ENCODE measurements at places on chromosomes 13 and 19.

DNA sequence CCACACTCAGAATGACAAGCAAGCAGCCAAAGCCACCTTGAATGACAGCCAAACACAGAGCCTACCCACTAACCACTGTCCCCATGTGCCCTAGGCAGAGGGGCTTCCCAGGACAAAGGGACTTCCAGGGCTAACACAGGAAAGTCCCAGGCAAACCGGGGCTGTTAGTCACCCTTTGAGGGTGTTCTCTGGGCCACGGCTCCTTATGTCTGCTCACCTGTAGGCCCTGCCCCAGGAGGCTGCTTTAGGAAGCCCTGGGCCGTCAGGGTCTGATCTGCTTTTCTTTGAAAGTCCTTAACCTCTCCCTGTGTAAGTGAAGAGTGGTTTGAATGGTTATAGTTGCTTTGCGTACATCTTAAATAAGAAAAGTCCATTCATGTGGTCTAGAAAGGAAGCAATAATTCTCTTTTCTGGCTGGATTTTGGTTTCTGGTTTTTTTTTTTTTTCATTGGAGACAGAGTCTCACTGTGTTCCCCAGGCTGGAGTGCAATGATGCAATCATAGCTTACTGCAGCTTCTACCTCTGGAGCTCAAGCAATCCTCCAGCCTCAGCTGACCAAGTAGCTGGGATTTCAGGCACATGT is 161.4 kb downstream of the EFNB2 start:
- peak; percentile 78 for DNase-seq

DNA sequence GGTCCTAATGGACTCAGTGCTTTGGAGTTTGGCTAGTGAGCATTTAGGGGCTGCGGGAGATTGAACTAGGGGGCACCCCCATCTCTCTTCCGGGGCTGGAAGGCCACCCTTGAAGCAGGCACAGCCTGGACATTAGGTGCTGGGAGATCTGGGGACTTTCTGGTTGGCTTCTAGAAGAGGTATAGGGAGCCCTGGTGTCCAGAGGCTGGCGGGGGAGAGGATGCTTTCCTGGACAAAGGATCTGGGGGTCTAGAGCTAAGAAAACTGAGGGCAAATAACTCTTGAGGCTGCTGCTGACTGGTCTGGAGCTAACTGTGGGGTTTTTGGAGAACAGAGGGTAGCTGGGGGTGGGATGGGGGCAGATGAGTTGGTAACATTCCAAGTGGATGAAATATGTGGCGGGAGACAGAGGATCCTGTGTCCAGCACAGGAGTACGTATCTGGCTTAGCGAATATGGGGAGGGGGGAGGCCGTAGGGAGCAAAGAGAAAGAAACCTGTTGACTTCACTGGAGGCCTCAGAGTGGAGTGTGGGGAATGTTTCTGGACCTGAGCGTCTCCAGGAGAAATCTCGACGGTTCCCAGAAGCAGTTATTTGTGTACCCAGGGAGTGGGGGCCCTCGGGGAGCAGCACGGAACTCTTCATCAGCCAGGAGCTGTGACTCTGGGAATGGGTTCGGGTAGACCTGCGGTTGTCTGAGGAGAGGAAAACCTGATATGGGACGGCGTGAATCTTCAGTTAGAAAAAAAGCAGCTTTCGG is 1.4 kb downstream of the HNRNPUL1 start:
- peak; percentile 20 for DNase-seq

- DNase-seq = peak; percentile 96
Measured at GRCh38 chr19:36850559-36851442, at the start of gene ZNF345. TSS of gene ZNF345 (plus strand) at chr19:36850876. CDS start at chr19:36876831, 25,955 bp downstream.

DNA sequence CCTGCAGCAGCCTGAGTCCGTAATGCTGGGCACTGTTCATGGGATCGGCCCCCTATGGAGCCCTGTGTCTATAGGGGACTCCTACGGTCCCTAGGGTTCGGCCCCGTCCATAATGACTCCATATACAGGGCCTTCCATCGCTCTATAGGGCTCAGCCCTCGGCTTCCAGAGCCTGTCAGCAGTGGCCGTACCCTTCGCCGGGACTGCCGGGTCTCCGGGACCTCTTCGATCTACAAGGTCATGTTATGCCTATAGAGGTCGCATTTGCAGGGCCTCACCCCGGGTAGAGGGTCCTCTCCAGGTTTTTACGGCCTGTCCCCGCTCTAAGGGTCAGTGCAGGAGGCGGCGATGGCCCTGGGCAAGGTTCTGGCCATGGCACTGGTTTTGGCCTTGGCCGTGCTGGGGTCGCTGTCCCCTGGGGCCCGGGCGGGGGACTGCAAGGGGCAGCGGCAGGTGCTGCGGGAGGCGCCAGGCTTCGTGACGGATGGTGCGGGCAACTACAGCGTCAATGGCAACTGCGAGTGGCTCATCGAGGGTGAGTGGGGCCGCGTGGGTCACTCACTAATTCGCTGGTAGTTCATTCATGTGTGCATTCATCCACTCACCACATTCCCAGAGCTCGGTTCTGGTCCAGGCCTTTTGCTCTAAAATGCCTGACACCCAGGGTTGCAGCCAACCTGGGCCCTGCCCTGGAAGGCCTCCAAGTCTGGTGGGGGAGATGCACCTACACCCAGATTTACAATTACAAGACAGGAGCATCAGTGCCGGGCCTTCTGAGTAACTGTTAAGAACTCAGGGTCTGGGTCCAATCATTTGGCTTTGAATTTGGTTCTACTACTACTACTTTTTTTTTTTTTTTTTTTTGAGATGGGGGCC is 699 bp downstream of the MEGF8 start:
- no peak for DNase-seq

- peak; percentile 34 for DNase-seq
Measured at GRCh38 chr19:28727480-28728159, 485.3 kb downstream of the UQCRFS1 start.

DNA sequence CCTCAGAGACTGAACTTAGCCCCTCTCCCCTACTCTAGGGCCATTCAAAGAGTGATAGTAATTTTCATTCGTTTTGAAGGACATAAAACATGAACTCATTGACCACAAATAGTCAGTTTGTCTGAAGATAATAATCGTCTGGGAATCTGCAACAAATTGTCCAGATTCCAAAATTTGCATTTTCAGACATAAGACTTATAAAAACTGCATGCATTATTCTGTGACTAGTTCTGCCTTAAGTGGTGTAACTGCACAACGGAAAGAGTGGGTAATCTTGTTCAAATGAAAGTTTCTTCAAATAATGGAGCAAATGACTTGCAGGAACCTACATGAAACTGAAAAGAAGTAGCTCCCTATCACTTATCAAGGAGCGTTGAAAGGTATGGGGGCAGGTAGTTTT is 8.4 kb downstream of the CSNK1A1L start:
- DNase-seq = peak; percentile 89

- DNase-seq = peak; percentile 66
Measured at GRCh38 chr13:45082964-45083363, 37.3 kb upstream of the GTF2F2 start.

DNA sequence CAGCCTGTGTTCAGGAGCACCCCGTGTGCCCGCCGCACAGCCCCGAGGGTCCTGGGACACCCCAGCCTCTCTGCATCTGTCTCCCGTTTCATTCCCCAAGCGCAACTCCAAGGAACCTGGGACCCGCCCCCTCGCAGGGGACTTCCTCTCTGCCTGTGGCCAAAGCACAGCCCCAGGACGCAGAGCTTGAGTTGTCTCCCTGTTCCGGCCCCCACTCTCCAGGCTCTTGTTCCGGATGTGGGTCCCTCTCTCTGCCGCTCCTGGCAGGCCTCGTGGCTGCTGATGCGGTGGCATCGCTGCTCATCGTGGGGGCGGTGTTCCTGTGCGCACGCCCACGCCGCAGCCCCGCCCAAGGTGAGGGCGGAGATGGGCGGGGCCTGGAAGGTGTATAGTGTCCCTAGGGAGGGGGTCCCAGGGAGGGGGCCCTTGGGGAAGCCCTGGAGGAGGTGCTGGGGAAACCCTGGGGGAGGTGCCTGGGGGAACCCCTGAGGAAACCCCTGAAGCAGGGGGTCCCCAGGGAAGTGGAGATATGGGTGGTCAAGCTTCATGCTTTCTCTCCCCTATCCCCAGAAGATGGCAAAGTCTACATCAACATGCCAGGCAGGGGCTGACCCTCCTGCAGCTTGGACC is 1.3 kb downstream of the HCST start:
- DNase-seq = peak; percentile 51

DNA sequence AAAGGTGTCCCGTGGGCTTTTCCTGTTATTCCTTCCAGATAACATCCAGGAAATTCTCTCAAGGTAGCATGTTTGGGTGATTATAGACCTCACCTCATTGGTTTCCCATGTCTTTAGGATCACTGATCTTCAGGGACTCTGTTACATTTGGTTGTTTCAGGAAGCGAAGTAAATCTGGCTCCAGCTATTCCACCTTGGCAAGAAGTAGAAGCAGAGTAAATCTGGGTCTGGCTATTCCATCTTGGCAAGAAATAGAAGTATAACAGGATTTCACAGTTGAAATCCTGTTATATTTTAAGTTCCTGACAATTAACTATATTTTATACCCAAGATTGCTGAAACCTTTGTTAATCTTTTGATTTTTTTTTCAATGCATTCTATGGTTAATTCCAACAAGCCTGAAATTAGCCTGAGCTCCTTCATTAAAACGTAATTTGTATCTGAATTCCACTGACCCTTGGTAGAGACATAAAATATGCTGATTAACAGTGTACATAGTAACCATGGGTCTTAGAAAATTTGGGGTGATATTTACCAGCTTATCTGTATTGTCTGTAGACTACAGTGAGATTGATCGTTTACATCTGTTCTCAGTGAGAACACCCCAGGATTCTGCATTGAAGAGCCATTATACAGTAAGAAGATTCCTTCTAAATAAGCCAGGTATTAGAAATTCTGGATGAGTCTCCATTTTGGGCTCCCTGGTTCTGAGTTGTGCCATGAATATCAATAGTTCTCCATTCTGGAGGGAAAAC is 267.6 kb upstream of the SLITRK6 start:
- DNase-seq = no peak

- DNase-seq = no peak
Measured at GRCh38 chr19:10102787-10103236, 334 bp upstream of the ANGPTL6 start.
